ENCODE measurements at places on chromosomes 11 and 22.

DNA sequence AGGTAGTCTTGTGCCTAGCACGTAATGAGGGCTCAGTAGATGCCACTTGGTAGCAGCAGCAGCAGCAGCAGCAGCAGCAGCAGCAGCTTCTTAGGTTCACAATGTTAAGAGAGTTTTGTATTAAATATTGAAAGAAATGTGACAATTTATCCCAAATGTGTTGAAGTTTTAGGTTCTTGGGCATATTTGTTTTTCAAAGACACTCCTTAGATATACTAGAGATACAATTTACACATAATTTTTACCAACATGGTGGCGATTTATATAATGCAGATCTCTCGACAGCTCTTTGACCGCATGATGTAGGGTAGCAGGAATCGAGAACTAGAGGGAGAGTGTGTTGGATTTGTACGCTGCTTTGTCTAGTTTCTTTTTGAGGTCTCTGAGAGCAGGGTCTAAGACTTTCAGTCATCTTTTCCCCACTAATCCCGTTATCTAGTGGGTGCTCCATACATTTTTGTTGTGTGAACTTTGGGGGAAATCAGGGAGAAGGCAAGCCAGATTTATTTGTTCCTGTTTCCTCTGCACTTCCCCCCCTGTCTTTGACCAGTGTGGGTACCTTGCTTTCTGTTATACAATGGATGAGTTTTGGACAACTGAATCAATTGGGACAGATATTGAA, 1.4 kb downstream of the FDX1 start:
- DNase-seq = no peak

GRCh38 chr22:20818471-20818870, 40.1 kb downstream of the PI4KA start:
- no peak for DNase-seq

DNA sequence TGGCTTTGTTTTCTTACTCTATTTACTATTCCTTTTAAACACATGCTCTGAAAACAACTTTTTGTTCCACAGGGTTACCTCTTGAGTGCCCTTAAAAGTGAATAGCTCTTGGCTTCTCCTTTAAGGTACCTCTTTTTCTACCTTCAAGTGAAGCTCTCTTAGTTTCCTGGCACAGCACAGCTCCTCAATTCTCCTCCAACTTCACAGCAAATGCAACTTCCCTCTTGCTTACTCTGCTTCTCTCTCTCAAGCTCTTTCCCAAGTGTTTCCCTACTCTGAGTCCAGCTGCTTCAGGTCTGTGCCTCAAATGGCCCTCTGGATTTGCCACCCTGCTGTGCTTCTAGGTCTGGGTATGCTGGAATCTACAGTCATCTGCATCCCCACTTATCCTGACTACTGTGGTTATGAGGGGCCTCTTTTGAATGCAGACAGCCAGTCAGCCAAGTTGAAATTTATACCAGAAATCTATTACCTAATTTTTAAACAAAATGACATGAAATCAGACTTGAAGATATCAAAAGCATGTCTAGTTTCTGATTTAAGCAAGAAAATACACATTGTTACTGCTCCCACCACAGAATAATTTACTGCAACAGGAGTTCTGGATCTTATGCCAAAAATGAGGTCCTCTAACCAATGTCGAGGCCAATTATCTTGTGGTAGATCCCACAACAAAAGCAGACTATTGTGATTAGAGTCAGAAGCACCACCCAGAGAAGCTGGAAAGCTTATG, 371.1 kb downstream of the SOX6 start:
- no peak for DNase-seq

- DNase-seq = peak; percentile 27
Measured at GRCh38 chr11:130710497-130711012, 205.7 kb downstream of the SNX19 start.

- no peak for DNase-seq
Measured at GRCh38 chr11:85318573-85318972, 308.6 kb downstream of the DLG2 start.

DNA sequence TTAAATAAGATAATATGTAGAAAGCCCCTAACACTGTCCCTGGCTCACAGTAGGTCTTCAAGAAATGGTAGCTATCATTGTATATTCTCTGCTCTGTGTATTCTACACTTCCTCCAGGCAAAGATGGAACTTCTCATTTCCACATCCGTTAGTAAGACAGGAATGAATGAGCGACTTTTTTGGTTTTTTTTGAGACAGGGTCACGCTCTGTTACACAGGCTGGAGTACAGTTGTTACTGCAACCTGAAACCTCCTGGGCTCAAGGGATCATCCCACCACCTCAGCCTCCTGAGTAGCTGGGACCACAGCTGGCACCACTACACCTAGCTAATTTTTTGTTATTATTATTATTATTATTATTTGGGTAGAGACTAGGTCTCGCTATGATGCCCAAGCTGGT, 2.3 kb upstream of the CLPB start:
- no peak for DNase-seq

DNA sequence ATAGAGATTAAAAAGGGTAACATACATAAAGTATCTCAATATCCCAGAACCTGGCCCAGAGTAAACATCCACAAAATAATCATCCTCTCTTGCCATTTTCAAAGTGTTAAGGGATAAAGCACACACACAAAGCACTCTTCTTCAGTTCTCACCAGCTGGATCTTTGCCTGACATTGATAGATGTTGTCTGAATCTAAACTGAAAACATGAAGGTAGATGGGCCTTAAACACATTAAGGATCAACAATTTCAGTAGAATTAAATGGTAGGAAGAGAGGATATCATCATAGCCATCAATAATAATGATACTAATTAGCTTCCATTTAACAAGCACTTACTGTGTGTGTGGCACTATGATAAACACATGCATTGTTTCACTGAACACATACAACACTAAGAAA, 261.1 kb downstream of the OPCML start:
- no peak for DNase-seq

DNA sequence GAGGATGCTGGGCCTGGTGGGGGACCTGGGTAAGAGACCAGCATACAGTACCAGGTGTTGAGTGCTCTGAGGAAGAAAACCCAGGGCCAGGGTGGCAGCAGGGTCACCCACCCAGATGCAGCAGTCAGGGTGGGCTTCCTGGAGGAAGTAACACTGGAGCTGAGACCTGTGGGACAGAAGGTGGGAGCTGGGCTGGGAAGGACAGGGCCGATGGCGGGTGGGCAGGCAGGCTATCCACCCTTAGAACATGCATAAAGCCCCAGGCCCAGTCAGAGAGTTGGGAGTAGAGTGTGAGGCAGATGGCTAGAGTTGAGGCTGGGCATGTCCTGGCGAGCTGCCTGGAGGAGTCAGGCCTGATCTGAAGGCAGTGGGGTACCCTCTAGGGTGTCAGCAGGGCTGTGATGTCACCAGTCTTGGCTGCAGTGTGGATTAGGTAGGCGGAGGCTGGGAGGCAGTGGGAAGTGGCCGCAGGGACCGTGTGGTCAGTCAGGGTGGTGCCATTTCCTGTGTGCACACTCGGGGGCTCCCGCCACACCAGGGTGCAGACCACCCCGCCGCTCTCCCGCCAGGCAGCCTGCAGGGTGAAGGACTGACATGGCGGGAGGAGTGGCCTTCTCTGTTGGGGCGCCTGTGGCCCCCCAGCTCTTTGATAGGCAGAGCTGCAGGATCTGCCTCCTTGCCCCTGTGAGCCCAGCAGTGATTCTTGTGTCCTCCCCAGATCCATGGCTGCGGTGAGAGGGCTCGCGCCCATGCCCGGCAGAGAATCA, 35.3 kb downstream of the IGHMBP2 start:
- no peak for DNase-seq

GRCh38 chr11:10722307-10722706, 28.7 kb upstream of the CTR9 start:
- no peak for DNase-seq

- no peak for DNase-seq
Measured at GRCh38 chr11:62372871-62373270, 35.6 kb downstream of the ASRGL1 start.

- DNase-seq = no peak
Measured at GRCh38 chr11:14270690-14271542, 88.1 kb downstream of the RRAS2 start.
